CD4-positive, alpha-beta T cell treated with Interleukin-1 beta for 1 hour (primary cell): ENCODE measurements at places on chromosomes 7 and 10.

DNA sequence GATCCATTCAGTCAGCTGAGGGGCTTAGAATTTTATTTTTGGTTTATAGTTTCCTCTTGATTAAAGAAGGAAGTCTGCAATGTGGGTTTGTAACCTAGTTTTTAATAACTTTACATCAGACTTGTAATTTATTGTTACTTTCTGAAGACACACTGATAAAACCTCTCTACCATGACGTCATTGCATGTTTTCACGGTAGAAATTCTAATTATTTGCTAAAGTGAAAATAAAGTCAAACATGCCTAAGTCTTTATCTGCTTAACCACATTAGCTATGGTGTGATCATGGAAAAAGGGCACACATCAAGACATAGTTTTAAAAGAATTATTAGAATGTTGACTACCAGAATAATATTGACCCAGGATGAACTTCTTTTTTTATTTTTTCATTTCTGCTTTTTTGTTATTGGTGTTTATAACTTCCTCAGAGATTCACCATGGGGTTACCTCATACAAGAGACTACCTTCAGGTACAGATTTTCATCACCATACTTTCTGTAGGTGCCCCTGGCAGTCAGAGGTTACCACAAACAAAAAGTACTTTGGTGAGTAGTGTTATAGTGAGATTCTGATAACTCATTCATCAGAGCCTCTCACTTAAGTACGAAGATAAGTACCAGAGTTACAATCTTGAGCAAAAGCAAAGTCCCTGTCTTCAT, 7.0 kb upstream of the PANK1 start:
- DNase-seq, result no peak

DNA sequence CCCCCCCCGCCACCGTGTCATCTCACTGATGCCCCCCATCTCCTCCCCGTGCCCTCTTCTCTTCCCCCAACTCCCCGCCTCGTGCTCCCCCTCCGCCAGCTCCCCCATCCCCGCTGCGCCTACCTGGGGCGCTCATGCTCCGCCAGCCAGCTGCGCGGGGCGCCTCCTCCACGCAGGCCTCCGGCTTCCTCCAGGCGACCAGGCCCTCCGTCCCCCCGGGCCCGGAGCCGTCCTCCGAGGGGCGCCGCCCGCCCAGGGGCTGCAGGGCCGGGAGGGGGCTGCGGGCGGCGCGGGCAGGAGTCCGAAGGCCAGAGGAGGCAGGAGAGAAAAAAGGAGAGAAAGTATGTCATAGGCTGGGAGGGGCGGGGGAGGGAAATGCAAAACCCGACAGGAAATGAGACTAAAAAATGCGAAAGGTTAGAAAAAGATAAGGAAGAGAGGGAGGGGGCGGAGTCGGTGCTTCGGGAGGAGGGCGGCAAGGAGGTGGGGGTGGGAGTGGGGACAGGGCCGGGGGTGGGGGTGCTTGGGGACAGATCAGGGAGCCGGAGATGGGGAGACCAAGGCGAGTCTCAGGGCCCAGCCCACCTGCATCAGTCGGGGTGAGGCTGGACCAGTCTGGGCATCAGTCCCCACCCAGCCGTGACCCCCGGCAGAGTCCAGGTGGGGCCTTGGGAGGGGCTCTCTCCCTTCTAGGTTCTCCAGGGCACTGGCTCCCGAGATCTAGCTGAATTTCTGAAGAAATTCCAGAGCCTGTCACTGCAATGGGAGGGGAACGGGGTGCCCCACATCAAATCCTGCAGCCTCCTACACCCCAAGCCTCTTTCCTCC, at the start of gene CARD11:
Gene CARD11 (minus strand): TSS at position 324 of the 828 bp plus-strand sequence. CDS start 85,361 bp downstream, outside the sequence.
- DNase-seq, result peak; percentile 57

DNA sequence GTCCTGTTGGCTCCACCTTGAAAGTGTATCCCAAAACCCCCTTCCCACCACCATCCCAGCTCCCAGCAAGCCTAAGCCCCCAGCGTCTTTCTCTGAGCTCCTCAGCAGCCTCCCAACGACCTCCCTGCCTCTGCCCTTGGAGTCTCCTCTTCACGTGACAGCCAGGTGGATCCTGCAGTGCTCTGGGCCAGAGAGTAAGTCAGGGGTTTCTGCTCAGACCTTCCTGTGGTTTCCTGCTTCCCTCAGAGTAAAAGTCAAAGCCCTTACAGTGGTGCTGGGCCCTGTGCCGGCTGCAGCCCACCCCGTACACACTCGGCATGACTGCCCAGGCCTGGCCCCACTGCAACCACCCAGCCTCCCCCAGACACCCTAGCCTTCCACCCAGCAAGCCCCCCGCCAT, 51.9 kb downstream of the OAT start:
- no peak for DNase-seq

GRCh38 chr7:38539477-38540081, 91.6 kb downstream of the AMPH start:
- no peak for DNase-seq

GRCh38 chr7:153523320-153524015, 528.7 kb upstream of the DPP6 start:
- no peak for DNase-seq

DNA sequence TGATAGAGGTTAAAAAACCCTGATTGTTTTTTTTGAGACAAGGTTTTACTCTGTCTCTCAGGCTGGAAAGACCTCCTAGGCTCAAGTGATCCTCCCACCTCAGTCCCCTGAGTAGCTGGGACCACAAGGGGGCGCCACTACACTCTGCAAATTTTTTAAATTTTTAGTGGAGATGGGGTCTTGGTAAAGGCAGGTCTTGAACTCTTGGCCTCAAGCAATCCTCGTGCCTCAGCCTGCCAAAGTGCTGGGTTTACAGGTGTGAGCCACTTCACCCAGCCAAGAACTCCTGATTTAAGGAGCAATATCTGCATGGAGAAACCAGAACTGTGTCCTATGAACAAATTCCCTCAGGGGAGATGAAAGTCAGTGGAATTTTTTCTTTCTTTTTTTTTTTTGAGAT, 7.3 kb upstream of the KLHDC10 start:
- DNase-seq, result peak; percentile 68

DNA sequence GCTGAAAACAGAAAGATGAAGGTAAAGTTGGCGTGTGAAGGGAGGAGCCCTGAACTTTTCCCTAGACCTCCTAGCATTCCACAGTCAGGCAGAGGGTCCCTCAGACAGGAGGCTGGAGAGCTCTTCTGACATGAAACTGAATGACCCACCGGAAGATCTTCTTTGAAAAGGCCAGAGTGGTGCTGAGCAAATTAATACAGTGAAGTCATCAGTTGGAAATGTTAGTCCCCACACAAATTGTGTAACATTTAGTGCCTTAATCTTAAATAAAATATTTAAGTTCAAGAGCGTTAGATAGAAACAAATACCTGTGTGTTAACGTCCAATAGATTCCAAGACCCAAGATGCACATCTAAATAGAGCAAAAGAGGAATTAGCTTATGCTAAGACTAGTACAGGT, 49.0 kb upstream of the WNT16 start:
- DNase-seq, result no peak

DNA sequence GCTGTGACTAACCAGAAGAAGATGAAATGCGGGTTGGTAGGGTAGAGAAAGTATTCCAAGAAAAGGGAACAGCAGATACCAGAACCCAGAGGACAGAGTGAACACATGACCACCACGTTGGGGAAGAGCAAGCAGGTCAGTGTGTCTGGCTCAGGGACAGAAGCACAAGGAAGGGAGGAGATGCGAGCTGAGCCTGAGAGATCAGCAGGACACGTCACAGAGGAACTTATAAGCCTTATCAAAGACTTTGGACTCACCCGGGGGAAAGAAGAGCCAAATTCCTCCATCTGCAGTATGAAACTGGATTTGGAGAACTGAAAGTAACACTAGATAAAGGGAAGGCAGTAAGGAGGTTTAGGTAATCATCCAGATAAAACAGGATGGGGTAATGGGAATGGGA, 232.1 kb upstream of the NPVF start:
- DNase-seq, result no peak

DNA sequence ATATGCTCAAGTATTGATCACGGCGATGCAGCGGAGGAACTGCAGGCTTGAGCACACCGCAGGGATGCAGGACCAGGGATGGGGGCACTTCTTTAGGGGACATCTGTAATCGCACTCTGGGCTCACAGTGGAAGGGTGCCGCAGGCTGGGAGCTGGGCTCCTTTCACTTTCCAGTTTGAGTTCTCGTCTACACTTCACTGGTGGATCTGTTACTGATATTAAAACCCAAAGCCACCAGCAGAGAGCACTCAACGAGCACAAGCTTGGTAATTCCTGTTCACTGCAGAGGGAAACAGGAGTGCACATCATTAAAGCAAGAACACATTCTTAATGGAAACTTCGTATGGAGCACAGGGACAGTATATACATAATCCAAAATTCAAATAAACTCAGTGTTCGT, 91.3 kb downstream of the PARD3 start:
- no peak for DNase-seq

DNA sequence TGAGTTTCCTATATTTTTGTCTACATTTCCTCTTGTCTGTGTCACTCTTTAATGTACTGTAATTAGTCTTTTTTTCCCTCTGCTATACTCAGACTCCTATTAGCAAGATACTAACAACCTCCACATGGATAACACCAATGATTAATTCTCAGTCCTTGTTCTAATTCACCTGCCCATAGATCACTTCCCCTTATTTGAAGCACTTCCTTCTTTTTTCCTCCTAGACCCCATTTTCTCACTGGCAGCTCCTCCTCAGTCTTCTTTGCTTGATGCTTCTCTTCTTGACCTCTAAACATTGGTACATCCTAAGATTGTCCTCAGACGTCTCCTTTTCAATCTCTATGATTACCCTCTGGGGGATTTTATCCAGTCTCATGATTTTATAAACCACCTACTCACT, 98.2 kb upstream of the IMMP2L start:
- no peak for DNase-seq
